ENCODE measurements at places on chromosomes 3 and 15. TPM values are rescaled to one million over a fixed set of nuclear protein-coding genes. Genes with fewer than 3 reads are reported as not detected.

TMOD2 gene
- 8.4 TPM for total RNA-seq

ITIH4 gene
- total RNA-seq: 2.8 TPM

FRMD4B gene
- 9.2 TPM for total RNA-seq

IMPG2 gene
- total RNA-seq: 0.26 TPM

CCR3 gene
- not detected for total RNA-seq

EPHB3 gene
- 17.2 TPM for total RNA-seq

ARHGEF26 gene
- 1.7 TPM for total RNA-seq

MYL3 gene
- total RNA-seq: 0.43 TPM

BCL6 gene
- total RNA-seq: 46.2 TPM

SLC4A7 gene
- total RNA-seq: 66.7 TPM

DUOXA1 gene
- 0.36 TPM for total RNA-seq

C3orf22 gene
- not detected for total RNA-seq

PRR20G gene
- total RNA-seq: not detected

HCLS1 gene
- 1.0 TPM for total RNA-seq

Data from astrocyte (in vitro differentiated cells and primary cell).